ENCODE measurements at places on chromosomes 1 and 21.

- DNase-seq = no peak
These were observed 189.6 kb downstream of the SMYD3 start for GRCh38 chr1:246317332-246318035.

GRCh38 chr1:82786883-82787282 lies 986.1 kb downstream of the ADGRL2 start:
- DNase-seq = no peak

DNA sequence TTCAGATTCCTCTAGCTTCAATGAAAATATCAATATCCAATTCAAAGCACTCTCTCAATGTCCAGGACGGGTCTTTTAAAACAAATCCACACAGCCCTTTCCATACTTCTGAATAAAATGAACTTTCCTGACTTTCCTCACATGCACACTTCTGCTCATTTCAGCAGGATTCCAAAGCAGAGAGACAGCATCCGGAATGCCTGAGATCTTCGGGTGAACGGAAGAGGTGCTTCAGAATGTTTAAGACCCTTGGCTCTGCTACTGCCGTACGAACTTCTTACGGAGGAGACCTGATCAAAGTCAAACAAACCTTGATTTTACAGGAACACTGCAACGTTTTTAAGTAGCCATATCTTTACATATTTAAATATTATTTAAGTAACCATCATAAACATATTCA lies 245.7 kb downstream of the PTBP2 start:
- DNase-seq = no peak

DNA sequence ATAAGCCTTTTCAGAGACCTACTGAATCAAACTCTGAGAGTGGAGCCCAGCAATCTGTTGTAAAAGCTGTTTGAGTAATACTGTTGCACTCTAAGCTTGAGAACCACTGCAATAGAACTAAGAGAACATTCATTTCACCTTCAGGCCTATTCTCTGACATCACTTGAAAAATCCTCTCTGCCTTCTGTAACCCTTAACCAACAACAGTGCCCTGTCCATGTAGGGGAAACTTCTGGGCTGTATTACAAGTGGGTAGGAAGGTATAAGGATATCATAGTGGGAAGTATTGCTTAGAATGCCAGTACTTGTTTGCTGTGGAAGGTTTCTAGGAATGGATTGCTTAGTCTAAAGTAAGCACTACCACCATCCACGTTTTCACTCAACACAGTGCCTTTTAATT lies 42.9 kb downstream of the SH3GLB1 start:
- DNase-seq = no peak

GRCh38 chr1:243686159-243686558 lies 163.9 kb downstream of the AKT3 start:
- DNase-seq = no peak

- DNase-seq = no peak
These were observed 14.5 kb upstream of the PHLDA3 start for GRCh38 chr1:201483373-201483949.

DNA sequence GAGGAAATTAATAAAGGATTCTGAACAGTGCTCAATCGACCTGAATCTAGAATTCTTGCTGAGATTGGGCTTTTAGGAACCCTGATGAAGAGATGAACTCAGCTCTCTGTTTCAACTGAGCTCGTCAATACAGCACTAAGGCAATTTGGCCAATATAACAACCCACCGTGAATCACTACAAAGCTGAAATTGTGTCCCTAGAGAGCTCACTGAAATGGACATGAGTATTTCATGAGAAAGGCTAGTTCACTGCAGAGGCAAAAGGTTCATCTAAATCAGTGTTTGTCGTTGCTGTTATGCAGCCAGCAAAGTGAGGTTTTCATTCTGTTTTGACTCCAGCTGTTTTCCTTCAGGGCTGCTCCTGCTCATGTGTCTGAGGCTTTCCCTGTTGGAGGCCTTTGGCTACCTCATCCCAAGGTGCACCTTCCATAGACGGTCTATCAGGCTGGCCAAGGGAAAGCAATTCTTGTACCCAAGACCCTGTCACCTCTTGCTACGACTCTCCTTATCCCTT lies 83.5 kb downstream of the URB2 start:
- no peak for DNase-seq

DNA sequence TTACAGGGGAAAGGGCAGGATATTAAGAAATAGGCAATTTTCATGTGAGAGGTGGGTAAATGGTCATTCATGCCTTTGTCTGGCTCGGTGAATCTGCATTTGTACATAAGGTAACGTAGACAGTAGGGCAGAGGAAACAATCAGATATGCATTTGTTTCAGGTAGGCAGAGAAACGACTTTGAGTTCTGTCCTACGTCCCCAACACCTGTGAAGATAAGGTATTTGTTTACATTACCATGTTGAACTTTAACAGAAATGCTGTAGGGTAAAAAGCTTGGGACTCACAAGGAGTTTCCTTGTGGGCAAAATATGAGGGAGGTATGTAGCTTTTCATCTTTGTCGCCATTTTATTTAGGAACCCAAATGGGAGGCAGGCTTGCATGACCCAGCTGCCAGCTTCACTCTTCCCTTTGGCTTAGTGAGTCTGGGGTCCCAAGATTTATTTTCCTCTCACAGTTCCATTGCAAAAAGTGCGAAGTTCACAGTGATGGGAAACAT lies 31.4 kb downstream of the B3GALT5 start:
- DNase-seq = no peak

DNA sequence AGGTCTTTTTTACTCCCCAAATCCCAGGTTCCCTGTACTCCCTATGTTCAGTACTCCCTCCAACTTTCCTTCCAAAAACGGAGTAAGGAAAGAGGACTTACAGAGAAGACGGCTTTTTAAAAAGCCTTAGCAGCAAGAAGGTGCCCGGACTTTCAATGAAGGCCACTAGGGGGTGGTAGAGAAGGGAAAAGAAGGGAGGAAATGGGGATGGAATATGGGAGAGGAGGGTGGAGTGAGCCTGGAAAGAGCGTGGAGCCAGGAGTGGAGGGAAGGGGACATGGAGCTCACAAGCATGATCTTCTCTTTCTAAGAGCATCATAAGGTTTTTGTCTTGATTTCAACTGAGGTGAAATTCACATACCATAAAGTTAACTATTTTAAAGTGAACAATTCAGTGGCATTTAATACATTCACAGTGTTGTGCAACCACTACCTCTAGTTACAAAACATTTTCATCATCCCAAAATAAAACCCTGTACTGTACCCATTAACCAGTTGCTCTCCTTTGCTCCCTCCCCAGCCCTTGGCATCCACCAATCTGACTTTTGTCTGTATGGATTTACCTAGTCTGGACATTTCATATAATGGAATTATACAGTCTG lies 129.9 kb downstream of the ZNF281 start:
- DNase-seq = peak; percentile 34

- DNase-seq = no peak
These were observed 1.7 kb downstream of the PDE9A start for GRCh38 chr21:42654913-42655795.

GRCh38 chr1:156308078-156308477 lies 9.0 kb upstream of the VHLL start:
- DNase-seq = no peak

- no peak for DNase-seq
These were observed 38.1 kb downstream of the HSD3B2 start for GRCh38 chr1:119453021-119453420.

- no peak for DNase-seq
These were observed 86.4 kb upstream of the COL6A1 start for GRCh38 chr21:45894906-45895777.

GRCh38 chr1:212293579-212293978 lies 8.4 kb downstream of the PPP2R5A start:
- DNase-seq = no peak

- no peak for DNase-seq
These were observed 2.1 kb upstream of the CIART start for GRCh38 chr1:150280138-150280707.

DNA sequence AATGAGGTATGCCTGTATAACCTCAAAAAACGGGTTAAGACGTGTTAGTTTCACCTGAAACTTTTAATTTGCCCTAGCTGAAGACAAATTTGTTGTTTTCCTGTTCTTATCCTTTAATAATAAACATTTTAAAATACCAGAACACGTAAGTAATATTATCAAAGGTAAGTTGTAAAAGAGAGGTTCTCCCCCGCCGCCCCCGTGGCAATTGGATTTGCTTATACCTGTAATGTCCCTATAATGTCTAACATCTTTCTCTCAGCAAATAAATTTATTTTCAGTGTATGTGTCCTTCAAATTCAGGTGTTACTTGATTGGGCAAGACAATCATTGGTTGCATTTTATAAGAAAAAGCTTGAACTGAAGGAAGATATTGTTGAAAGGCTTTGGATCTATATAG lies 5.9 kb downstream of the URB2 start:
- no peak for DNase-seq

GRCh38 chr1:17306407-17306806 lies 1.6 kb upstream of the PADI4 start:
- DNase-seq = no peak

- no peak for DNase-seq
These were observed 21.5 kb downstream of the DESI2 start for GRCh38 chr1:244674446-244674845.

GRCh38 chr1:116454940-116455339 lies 81.9 kb downstream of the ATP1A1 start:
- no peak for DNase-seq

- DNase-seq = no peak
These were observed 107.7 kb downstream of the ITSN1 start for GRCh38 chr21:33750017-33750416.

GRCh38 chr21:45502600-45502999 lies 39.6 kb downstream of the SLC19A1 start:
- DNase-seq = no peak

DNA sequence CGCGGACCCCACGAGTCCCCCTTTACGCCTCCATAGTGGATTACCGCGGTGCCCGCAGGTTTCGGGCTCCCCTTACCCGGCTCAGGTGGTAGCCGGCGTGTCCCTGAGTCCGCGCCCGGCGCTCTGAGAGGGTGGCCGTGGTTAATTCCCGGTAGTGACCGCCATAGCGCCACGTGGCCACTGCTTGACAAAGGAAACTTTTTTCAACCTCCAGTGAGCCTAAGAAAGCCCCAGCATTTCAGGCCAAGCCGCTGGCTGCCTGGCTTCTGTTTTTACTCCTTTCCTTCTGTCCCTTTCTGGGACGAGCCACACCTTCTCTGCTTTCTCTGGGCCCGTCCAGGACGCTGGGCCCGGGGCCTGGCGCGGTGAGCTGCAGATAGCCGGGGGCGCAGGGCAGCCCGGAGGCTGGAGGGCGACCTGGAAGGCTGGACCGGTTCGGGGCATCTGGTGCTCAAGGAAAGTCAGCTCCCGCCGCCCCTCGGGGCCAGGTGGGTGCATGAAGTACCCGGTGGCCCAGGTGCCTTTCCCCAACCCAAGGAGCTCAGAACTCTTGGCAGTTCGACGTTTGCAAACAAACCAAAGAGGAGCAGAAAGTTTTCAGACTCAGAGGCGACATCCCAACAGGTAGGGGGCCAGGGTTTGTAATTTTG lies 540 bp upstream of the C1orf198 start:
- peak; percentile 86 for DNase-seq

GRCh38 chr1:201039876-201040275 lies 16.4 kb upstream of the KIF21B start:
- DNase-seq = no peak

GRCh38 chr1:38340409-38340808 lies 293.8 kb upstream of the POU3F1 start:
- no peak for DNase-seq

DNA sequence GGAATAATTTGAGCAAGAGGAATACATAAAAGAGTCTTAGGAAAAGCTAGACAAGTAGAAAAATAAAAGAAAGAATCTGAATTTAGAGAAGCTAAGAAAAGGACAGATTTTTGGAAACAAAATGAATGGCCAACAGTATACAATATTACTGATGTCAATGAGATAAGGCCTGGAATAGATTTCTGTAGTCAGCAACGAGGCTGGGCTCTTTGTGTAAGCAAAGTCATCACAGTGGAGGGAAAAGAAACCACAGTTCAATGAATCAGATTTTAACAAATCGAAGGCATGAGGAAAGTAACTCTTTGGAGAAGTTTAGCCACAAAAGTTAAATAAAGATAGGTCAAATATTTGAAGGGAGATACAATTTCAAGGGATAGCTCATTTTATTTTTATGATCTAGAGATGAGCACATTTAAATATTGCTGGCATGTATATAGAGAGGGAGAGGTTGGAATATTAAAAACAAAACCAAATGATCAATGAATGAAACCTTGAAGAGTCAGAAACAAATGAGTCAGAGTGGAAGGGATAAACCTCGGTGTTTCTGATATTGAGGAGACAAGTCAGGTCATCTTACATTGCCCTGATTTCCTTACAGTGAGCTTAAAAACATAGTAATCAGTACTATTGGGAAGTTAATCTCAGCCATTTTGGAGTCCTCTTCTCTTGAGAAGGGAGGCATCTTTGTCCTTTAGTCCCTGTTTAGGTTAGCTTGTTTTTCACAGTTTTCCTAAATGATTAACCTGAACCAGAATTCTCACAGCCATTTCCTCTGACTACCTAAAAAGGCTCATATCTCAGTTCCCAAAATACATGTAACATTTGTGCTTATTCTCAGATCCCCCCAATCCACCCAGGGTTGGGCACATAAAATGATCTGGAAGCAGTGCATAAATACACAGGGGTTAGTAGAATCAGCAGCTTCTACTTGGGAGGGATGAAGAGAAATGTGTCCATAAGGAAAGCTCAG lies 620.0 kb upstream of the B3GALT2 start:
- DNase-seq = no peak

DNA sequence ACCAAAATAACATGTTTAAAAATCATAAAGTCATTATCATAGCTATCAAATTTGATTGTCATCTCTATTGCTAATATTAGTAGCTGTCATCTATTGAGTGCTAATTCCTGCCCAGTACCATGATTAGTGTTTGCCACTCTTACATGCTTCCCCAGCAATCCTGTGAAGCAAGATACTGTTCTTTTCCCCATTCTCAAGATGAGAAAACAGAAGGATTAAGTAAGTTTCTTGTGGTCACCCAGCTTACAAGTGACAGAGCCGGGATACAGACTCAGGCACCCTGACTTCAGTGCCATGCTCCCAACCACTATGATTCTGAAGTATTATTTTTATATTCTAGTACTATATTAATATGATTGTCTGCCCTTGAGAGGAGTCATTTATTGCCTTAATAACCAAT lies 36.5 kb downstream of the LRRC8C start:
- DNase-seq = no peak

GRCh38 chr1:202923533-202923932 lies 3.5 kb downstream of the KLHL12 start:
- peak; percentile 20 for DNase-seq

DNA sequence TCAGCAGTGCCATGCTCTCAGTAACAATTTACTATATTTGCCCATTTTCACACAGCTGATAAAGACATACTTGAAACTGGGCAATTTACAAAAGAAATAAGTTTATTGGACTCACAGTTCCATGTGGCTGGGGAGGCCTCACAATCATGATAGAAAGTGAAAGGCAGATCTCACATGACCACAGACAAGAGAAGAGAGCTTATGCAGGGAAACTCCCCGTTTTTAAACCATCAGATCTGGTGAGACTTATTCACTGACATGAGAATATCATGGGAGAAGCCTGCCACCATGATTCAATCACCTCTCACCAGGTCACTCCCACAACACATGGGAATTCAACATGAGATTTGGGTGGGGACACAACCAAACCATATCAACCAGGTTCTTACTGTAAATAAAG lies 112.1 kb upstream of the C1orf87 start:
- no peak for DNase-seq

GRCh38 chr1:4603295-4604110 lies 50.9 kb upstream of the AJAP1 start:
- DNase-seq = no peak
